ENCODE measurements at places on chromosomes 3 and 15.

GRCh38 chr3:133572158-133573053, 1.1 kb upstream of the CDV3 start:
- no peak for DNase-seq

DNA sequence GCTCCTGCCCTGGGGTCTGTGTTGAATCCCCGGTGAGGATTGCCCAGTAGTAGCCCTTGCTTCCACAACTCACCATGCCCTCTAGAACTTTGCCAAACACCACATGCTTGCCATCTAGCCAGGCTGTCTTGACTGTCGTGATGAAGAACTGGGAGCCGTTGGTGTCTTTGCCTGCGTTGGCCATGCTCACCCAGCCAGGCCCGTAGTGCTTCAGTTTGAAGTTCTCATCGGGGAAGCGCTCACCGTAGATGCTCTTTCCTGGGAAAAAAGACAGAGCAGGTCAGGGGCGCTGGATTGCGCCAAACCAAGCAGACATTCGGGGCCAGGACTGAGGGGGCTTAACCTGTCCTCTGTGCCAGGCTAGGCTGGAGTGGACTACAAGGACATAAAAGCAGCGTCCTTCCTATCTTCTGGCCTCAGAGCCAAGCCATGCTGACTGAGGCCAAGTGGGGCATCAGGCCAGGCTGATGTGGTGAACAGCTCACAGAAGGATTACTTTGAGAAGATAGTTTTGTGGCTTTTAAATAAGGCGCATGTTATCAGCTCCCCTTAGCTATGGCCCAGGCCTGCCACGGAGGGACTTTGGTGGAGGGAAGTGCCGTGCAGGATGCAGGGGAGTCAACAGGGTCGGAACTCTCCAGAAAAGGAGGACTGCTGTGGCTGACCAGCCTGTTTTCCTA, 5.3 kb downstream of the SNX22 start:
- DNase-seq: no peak

GRCh38 chr3:173843060-173843459, 445.5 kb downstream of the NLGN1 start:
- no peak for DNase-seq

DNA sequence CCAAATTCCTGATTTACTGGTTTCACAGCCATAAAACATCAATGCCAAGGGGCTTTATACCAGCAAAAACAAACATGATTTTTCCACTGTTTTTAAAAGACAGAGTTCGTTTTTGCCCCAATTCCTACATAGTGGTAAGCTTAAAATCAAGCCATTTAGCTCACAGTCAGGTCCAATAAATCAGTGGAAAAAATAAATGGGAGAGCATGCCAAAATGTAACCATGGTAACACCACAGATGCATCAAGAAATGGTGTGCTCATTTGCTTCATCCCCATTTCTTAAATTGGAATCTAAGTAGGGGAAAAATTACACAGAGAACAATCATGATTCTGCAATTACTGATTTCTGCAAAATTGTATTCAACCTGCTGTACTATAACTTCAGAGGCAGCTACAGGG, 418.8 kb downstream of the MAGI1 start:
- no peak for DNase-seq

DNA sequence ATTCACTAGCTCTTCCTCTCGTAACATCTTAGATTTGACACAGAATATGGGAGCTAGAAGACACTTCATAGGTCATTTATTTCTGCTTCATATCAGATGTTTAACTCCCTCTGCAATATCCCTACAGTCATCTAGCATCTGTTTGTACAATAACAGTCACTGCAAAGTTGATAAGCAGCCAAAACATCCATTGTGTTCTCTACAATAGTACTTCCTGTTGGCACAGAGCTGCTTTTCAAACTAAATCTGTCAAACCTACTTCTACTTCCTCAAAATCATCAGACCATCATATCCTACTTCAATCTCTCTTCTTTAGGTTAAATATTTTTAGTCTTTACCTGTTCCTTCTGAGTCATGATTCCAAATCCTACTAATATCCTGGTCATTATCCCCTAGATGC, 233.2 kb downstream of the FGF12 start:
- no peak for DNase-seq

- DNase-seq: no peak
Observed at GRCh38 chr15:90315278-90315982, 36.7 kb upstream of the ZNF774 start.
